ENCODE measurements at places on chromosomes 4 and X.

DNA sequence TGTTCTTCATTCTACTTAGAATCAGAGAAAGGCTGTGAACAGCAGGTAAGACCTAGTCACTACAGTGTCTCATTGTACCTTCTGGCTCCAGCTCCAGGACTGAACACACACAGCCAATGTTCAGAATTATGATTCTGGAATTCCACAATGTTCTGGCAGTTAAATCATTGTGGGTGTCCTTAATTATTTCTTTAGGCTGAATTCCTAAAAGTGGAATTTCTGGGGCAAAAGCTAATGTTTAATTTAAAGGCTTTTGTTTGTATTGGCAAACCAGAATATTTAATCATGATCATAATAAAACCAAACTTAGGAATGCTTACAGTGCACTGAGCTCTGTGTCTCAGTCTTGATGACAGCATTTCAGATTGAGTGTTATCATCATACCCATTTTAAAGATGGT lies 67.0 kb upstream of the FAT1 start:
- DNase-seq: no peak

DNA sequence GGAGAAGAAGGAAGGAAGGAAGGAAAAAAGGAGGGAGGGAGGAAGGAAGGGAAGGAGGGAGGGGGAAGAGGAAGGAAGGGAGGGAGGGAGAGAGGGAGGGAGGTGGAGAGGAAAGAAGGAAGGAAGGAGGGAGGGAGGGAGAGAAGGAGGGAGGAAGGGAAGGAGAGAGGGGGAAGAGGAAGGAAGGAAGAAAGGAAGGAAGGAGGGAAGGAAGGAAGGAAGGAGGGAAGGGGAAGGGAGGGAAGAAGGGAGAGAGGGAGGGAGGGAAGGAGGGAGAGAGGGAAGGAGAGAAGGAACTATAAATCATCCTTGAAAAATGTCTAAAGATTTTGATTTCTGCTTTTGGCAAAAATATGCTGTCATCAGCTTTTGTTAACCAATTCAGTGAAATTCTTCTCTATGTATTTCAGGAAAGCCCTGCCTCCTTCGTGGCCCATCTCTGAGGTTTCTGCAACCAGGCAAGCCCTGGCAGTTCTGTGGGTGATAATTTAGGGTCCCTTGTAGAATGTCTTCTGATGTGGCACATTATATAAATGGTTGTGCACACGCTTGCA lies 7.1 kb upstream of the HOPX start:
- no peak for DNase-seq

GRCh38 chrX:101986586-101986985 lies 54.8 kb upstream of the ZMAT1 start:
- DNase-seq: no peak

GRCh38 chrX:87005183-87005582 lies 512.4 kb upstream of the KLHL4 start:
- no peak for DNase-seq

DNA sequence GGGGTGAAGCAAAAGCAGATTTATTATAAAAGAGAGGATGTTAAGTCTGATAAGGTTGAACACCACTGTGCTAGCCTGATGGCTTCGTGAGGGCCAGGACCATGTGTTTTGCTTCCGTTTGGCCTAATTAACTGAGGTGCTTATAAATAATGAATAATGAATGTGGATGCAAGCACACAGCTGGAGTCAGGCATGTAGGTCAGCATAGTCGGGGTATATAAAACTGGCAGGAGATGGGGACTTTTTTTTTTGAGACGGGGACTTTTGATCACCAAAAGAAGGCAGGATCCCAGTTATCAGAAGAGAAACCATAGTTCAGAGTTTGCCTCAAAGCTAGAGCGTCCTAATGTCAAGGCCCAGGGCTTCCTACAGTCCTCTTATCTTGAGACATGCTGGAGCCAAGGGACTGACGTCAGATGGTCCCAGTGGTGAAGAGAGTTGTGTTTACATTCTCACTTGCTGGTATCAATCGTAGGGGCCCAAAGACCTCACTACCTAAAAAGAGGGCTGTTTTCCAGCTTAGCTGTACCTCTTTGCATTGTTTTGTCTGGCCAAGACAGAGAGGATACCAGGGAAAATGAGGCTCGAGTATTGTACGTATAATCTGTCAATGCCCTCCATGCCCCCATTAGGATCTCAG lies 50.4 kb downstream of the RTL9 start:
- DNase-seq: no peak

- DNase-seq: no peak
These were observed 137.3 kb downstream of the MGST2 start for GRCh38 chr4:139802931-139803330.

GRCh38 chr4:138669479-138670315 lies 345.9 kb upstream of the NOCT start:
- DNase-seq: no peak

GRCh38 chr4:78561677-78562076 lies 10.1 kb downstream of the ANXA3 start:
- no peak for DNase-seq

DNA sequence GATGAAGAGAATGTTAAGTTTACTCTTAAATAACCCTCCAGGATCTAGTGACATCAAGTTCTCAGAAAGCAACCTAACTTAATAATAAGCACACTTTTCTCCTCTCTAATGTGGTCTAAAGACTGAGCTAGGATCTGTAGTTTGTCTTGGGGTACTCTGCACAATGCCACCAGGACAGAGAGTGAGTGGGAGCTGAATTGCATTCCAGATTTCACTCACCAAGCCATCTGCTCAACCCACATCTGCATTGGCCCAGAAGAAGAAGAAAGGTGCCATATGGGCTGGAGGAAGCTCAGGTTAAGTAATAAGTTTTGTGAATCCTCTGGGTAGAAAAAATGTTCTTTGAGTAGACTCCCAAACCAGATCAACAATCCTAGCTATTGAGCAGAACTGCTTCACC lies 384.6 kb downstream of the PPP3CA start:
- no peak for DNase-seq

- DNase-seq: no peak
These were observed 2.4 kb downstream of the MAB21L2 start for GRCh38 chr4:150584111-150584915.

DNA sequence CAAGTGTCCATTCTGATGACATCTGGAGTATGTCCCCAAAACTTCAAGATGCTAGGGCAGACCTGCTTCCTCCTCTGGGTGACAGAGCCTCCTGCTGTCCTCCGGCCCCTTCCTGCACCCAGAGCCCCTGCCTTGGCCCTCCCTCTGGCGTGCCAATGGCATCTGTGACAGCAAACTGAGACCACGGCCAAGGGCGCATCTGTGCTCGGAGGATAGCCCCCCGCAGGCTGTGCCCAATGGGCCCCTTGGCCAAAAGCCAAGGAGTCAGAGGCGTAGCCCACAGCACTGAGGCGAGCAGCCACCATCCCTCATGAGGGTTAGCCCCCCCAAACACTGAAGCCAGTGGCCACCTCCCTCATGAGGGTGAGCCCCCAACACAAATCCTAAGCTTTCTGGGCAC lies 7.9 kb downstream of the LRPAP1 start:
- DNase-seq: no peak

DNA sequence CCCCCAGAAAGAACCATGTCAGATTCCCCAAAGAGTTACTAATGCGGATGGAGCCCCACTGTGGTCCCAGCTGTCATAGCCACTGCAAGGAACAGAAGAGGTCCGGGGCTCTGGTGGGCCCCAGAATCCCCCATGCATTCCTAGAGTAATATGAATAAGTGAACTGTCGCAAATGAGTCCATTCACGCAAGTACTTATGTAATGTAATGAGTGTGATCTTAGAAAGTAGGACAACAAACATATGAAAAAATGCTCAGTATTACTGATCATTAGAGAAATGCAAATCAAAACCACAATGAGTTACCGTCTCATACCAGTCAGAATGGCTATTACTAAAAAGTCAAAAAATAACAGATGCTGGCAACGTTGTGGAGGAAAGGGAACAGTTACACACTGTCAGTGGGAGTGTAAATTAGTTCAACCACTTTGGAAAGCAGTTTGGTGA lies 141.5 kb upstream of the RBPJ start:
- no peak for DNase-seq

DNA sequence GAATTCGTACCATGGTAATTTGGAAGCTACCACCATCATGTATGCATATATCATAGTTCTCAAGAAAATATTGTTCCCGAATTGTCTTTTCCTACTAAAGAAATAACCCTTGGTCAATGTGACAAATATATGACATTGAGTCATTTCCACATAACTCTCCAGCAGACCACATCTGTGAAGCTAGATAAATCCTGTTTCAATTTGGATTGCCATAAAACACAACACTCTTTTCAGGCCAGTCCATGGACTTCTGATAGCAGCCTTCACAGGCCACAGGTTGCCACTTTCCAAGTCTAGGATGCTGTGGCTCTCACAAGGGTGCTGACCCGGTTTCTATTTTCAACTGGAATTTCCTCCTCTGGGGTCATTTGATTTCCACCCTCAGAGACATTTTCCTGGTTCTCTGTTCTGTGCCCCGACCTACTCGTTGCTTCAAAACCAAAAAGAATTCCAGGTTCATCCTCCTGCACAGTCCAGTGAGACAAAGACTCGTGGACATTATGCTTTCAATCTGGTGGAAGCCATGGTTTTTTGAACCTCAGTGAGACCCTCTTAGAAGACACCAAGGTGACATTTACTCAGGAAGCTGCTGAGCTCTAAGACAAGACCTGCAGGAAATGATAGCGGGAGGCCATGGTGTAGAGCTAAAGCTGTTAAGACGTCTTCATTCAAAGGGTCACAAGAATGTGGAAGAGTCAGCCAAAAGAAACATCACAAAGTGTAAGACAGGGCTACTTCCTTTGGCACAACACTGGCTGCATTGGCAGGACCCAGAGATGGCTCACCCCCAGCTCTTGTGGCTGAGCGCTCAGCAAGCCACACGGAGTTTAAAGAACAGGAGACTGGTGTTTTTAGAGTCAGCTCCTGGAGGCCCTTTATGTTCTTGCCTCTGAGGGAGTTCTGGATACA lies 119.8 kb downstream of the AMELX start:
- no peak for DNase-seq

DNA sequence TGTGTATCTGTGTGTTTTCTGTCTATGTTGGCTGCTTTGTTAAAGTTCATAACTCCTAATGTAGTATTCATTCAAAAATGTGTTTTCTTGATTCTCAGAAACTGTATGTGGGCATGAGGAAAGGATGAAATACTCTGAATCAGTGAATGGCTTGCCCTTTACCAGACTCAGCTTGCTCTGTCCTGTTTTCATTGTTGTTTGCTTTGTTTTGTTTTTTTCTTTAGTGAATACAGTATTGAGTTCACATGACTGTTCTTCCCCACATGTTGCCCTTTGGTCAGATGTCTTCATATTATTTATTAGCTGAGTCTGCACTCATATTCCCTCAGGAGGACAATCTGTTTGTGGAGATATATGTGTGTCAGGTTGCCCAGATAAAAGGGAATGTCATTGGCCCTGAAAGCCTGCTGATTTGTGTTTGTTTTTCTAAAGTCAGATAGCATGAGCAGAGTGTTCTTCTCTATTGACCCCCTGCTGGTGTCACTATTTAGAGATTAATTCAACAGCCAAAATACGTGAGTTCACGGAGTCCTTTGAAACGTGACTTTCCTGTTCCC lies 1184.4 kb downstream of the RPA4 start:
- no peak for DNase-seq

DNA sequence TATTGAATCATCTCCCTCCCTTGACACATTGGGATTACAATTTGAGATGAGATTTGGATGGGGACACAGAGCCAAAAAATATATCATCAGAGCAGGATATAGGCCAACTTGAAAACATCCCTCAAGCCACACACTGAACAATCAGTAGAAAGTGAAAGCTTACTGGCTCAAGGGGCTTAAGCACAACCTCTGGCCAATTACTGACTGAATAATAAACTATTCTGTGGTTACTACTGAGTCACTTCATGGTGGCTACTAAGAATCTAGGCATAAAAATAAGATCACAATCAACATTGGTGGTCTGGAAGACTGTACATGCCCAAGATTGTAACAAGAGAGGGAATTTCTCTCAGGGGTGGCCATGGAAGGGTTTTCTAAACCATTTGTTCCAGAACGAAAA lies 27.4 kb upstream of the GPR174 start:
- DNase-seq: no peak

- no peak for DNase-seq
These were observed 70.2 kb downstream of the AR start for GRCh38 chrX:67613996-67614395.

- no peak for DNase-seq
These were observed 6.0 kb downstream of the FRG2 start for GRCh38 chr4:190020790-190021717.

DNA sequence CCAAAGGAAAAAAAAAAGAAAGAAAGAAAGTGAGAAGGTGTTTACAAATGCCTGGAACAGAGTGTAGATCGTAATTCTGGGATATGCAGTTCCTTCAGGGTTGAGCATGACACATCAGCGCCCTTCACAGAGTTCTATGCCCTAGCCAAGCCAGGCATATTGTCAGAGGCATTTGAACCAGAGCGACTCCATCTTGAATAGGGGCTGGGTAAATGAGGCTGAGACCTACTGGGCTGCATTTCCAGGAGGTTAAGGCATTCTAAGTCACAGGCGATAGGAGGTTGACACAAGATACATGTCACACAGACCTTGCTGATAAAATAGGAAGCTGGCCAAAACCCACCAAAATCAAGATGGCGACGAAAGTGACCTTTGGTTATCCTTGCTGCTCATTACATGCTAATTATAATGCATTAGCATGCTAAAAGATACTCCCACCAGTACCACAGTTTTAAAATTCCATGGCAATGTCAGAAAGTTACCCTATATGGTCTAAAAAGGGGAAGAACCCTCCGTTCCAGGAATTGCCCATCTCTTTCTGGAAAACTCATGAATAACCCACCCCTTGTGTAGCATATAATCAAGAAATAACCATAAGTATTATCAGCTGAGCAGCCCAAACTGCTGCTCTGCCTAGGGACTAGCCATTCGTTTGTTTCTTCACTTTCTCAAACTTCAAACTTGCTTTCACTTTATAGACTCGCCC lies 23.5 kb upstream of the LRBA start:
- DNase-seq: no peak

DNA sequence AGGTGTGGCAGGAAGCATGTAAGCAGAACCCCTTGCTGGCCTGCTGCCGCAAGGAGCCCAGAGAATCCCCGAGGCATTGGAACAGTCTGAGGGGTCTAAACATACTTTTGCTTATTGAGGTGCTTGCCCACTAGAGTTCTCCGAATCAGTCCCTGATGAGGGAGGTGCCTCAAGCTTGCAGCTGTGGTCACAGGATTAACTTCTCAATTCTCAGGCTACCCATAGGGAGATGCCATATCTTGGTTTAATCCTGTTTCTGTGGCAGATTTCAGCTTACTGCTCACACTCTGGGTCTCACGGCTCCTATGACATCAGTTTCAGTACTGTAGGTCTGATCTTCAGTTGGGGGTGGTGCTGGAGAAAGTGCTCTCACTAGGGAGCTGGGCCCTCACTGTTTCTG lies 39.9 kb downstream of the CCNG2 start:
- no peak for DNase-seq

DNA sequence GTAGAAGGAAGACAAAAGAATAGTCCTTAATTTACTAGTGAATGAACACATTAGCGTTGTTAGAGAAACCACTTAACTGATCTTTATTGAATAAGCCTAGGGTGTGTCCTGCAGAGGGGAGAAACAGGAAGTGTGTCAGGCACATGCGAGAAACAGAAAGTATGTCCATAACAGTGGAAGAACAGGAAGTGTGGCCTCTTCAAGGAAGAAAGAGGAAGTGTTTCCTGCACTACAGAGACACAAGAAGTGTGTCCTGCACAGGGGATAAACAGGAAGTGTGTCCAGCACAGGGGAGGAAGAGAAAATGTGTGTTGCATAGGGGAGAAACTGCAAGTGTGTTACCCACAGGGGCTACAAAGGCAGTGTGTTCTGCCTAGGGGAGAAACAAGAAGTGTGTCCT lies 539.6 kb upstream of the PRKX start:
- no peak for DNase-seq

GRCh38 chrX:2423282-2423681 lies 77.5 kb downstream of the DHRSX start:
- DNase-seq: no peak

GRCh38 chrX:53072418-53073114 lies 9.6 kb upstream of the TSPYL2 start:
- DNase-seq: no peak

Data from NCI-H1694 (cell line).